ENCODE measurements at places on chromosomes 16 and 17.

- DNase-seq, result no peak
Observed at GRCh38 chr17:44171931-44172455, 1.5 kb downstream of the ASB16 start.

DNA sequence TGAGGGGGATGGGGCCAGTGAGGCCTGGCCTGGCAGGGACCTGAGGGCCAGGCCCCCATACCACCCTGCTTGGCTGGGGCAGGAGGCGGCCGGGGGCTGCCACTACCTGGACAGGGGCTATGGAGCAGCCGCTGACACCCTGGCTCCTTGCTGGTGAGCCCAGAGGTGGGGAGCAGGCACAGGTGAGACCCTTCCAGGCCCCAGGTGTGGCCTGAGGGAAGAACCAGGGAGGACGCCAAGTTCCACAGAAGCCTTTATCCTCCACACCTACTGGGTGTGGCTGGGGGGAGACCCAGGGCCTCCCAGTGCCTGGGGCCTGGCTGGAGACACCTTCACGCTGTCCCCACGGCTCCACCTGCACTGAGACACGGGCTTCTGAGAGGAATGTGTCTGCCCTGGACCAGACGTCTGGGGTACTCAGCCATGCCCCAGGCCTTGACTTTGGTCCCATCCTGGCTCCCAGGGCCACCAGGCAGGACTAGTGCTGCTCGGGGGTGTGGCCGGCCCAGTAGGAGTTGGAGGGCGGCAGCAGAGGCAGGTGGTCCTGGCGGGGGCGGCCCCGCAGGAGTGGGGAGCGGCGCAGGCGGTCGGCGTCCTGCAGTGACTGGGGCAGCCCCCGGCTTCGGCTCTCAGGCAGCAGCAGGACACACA is 4.7 kb downstream of the SLC22A31 start:
- peak; percentile 25 for DNase-seq

DNA sequence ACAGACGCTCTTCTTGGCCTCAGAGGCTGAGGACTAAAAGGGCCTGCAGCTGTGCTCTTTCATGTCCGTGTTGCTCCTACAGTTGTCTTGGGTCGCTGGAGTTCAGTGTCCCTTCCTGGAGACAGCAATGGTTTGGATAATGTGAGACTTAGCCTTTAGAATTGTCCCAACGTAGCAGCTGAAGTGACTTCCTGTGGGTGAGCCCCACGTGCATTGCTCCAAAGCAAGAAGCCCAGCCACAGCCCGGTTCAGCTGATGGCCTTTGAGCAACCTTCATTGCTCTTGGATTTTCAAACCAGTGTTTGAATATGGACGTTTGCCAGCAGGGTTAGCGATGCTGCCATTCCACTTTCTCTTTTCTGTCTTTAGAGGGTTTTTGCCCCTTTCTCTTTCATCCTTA is 19.7 kb downstream of the TMEM11 start:
- DNase-seq, result no peak

GRCh38 chr17:29078183-29079045 is 35.5 kb downstream of the PIPOX start:
- no peak for DNase-seq

- DNase-seq, result peak; percentile 25
Observed at GRCh38 chr17:20852239-20852989, 190.4 kb downstream of the USP22 start.

GRCh38 chr17:47789611-47790561 is 31.7 kb downstream of the OSBPL7 start:
- DNase-seq, result peak; percentile 51

DNA sequence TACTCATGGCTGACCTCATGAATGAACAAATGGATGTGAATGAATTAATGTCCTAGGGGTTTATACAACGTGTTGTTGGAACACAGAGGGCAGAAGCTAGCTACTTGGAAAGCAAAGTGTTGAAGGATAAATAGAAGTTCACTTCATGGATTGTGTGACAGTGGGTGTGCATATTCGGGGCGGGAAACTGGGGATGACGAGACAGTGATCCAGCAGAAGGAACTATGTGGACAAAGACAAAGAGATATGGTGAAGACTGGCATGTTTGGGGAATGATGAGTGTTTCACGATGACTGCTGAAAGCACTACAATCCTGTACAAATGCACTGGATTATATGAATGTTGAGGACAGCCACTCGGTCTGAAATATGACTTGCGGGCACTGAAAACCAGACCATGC is 250.5 kb upstream of the C16orf82 start:
- DNase-seq, result no peak

- no peak for DNase-seq
Observed at GRCh38 chr16:67177743-67178699, 5.7 kb downstream of the MATCAP1 start.

- DNase-seq, result no peak
Observed at GRCh38 chr16:54324716-54325115, 38.1 kb upstream of the IRX3 start.

- DNase-seq, result no peak
Observed at GRCh38 chr16:72373201-72373600, 201.2 kb upstream of the PMFBP1 start.

DNA sequence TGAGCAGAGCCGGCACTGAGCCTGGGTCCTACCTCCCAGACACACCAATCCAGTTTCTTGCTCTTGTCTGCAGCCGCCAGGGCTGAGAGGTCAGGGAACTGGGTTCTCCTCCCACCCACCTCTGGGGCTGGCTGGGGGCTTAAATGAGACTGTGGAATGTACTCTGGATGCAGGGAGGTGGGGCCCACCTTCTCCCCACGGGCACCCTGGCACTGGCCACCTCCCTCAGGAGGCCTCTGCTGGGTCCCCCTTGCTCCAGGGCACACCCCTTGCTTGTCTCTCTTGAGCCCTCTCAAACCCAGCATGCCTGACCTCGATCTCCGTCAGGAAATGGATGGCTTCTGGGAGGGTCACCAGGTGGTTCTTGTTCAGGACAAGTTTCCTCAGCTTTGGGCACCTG is 6.4 kb downstream of the FLII start:
- no peak for DNase-seq

DNA sequence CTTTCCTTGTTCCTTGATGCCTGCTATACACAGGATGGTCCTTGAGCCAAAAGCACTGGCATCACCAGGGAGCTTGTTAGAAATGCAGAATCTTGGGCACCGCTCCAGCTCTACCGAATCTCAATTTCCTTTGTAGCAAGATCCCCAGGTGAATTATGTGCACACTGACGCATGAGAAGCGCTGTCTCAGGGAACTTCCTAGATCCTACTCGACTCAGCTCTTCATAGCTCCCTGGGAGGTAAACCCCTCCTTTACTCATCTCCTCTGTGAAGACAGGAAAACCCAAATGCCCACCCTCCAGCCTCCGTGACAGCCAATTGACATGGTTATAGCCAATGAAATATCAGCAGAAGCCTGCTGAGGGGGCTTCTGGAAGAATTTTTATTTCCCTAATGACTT is 4.1 kb downstream of the USP31 start:
- DNase-seq, result no peak

DNA sequence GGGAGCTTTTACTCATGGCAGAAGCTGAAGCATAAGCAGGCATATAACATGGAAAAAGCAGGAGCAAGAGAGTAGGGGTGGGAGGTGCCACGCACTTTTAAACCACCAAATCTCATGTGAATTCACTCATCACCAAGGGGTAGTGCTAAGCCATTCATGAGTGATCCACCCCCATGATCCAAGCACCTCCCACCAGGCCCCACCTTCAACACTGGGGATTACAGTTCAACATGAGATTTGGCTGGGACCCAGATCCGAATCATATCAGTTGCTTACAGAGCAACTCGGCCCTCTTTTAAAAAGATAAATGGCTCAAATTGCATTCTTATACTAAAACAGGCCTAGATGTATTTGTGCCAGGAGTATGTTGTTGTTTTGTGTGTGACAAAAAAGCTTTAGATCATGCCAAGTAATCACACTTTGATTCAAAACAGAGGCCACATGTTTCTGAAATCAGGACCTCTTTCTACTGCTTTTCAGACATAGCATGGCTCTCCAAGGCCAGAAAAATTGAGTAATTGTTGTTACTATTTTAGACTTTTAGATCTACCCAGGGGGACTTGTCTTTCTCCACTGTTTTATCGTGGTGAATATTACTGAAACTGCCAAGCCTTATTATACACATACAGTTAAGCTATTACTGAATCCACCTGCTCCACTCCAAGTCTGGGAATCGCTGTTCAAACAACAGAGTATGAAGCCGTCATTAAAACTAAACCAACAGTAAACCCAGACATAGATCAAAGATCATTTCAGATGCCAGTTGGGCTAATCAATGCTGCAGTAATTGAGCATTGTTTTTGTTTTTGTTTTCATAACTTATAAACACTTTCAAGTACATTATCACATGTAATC is 163.3 kb downstream of the KCNJ2 start:
- DNase-seq, result no peak

GRCh38 chr17:35056013-35056412 is 7.5 kb downstream of the RFFL start:
- no peak for DNase-seq

- DNase-seq, result no peak
Observed at GRCh38 chr17:76147211-76148014, 6.4 kb upstream of the FOXJ1 start.

DNA sequence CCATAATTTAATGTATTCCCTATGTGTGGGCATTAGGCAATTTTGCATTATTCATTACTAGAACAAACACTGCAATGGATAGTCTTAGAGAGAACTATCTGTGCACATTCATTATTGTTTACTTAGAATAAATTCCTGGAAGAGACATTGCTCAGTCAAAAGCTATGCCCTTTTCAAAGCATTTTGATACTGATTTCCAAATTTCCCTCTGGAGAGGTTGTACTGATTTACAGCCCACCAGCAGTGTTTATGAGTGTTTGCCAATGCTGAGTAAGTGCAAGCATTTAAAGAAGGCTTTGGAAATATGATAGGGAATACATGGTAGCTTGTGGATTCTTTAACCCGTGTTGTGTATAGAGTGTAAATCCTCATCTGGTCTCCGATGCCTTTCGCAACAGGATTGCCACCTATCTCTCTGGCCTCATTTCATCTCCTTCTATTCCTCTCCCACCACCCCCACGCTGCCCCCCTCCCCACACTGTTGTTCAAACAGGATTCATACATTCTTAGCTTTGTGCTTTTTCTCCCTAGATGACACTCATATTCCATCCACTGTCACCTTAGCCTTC is 33.4 kb upstream of the MMD start:
- no peak for DNase-seq

GRCh38 chr16:60074378-60074777 is 1340.3 kb upstream of the GOT2 start:
- DNase-seq, result no peak

DNA sequence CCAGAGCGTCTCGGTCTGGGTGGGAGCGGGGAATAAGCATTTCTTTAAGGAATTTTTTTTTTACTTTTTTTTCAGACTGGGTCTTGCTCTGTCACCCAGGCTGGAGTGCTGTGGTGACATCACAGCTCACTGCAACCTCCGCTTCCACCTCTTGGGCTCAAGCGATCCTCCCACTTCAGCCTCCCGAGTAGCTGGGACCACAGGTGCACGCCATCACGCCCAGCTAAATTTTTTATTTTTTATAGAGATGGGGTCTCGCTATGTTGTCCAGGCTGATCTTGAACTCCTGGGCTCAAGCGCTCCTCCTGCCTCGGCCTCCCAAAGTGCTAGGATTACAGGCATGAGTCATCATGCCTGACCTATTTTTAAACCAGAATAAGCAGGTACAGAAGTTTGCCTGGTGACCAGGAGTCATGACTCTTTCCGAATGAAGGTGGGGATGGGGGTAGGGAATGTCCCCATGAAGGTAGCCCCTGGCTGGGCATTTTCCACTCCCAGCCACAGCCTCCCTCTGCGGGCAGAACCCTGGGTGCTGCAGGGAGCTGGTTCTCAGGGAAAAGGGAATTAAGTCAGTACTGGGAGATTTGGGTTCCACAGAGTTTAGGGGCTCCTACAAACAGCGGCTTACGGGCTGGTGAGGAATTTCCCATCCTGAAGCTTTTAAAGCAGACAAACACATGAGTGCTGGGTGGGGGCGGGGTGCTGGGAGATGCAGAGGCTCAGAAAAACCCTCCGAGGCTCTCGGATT is 48.3 kb downstream of the TBC1D16 start:
- DNase-seq, result no peak

DNA sequence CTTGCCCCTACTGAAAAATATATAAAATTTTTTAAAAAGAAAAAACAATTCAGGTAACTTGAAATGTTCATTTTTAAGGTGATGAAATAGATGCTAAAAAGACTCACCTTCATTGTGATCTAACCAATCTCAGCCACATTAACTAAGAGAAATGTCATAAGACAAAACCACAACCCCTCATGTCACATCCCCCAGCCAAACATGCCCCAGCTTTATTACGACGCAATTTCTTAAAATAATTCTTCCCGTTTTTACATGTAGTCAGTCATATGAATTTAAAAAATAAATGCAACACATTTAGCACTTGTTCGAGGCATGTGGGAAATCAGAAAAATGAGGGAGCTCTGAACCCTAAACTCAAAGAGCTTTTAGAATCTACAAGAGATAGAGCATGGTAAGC is 9.5 kb downstream of the AMFR start:
- no peak for DNase-seq

DNA sequence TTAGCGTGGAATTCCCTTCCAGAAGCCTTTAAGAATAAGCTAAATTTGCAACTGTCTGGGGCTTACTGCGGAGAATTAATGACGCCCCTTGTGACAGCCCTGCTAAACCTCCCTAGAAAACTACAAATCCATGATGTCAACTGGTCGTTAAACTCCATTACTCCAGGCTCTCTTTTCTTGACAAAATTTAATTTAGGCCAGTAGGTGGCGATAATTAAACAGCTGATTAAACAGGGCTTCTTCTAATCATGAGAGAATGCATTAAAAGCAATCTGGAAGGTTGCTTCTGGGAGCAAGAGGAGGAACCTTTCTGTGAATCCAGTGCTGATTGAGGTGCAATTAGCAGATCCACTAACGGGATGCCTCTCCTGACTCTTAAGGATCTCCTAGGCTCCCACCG is 8.1 kb upstream of the NLRP1 start:
- DNase-seq, result no peak

- DNase-seq, result no peak
Observed at GRCh38 chr16:12318661-12319427, 342.3 kb downstream of the SNX29 start.

DNA sequence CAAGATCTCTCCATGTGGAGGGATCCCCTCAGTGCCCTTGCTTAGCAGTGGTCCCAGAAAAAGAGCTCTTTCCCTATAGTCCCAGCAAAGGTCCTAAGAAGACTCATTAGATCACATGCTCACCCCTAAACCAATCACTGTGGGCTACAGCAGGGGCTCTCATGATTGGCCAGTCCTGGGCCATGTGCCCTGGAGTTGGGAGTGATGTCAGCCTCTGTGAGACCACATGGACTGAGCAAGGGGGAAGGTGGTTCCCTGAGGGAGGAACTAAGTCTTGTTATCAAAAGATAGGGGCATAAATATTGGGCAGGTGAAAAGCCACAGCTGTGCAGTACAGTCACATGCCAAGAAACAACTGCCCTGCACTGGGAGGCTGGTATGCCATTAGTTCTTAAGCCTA is 51.3 kb downstream of the SCNN1B start:
- DNase-seq, result no peak

- no peak for DNase-seq
Observed at GRCh38 chr16:81642943-81643342, 136.1 kb upstream of the PLCG2 start.
